LHCN-M2 (cell line): ENCODE measurements at places on chromosomes 12 and 14.

GRCh38 chr12:93059288-93059687 is 130.2 kb upstream of the EEA1 start:
- DNase-seq: no peak

DNA sequence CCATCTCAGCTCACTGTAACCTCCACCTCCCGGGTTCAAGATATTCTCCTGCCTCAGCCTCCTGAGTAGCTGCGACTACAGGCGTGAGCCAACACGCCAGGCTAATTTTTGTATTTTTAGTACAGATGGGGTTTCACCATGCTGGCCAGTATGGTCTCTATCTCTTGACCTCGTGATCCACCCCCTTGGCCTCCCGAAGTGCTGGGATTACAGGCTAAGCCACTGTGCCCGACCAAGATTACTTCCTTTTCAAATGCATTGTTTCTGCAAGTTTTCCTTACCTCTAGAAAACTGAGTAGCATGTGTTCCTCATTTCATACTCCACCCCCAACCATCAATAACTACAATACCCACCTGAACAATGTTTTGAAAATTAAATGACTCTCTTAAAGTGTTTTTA is 13.1 kb downstream of the ARF6 start:
- no peak for DNase-seq

DNA sequence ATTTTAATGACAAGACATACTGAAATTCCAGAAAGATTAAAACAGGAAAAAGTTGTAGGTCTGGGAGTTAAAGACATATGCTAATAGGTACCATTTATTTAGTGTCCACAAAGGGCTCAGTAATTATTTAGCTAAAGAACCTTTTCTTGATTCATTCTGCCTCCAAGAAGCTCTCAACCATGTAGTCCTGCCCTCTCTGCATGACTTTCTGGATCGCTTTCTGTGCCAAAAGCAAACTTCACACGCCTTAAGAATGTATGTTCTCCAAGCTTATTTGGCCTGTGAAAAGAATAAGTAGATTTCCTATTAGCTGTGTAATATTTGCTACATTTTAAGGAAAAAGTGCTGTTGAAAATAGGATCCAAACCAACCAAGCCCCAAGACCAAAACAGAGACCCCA is 291.7 kb downstream of the C12orf75 start:
- no peak for DNase-seq

DNA sequence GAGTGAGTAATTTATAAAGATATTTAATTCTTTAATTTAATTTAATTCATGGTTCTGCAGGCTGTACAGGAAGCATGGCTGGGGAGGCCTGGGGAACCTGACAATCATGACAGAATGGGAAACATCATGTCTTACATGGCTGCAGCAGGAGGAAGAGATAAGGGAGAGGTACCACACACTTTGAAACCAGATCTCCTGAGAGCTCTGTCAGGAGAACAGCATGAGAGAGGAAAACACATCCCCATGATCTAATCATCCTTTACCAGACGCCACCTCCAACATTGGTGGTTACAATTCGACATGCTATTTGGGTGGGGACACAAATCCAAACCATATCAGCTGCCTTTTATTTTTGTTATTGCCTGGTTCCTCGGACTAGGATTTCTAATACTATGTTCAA is 928.6 kb downstream of the TMEM121 start:
- no peak for DNase-seq

- DNase-seq: no peak
These were observed 103.4 kb downstream of the PLCZ1 start for GRCh38 chr12:18634382-18634781.

GRCh38 chr14:76844223-76844622 is 18.0 kb downstream of the LRRC74A start:
- DNase-seq: peak; percentile 26

GRCh38 chr12:49049566-49050224 is 10.9 kb downstream of the KMT2D start:
- peak; percentile 69 for DNase-seq

- no peak for DNase-seq
These were observed 25.4 kb downstream of the CD9 start for GRCh38 chr12:6225630-6226001.

- DNase-seq: no peak
These were observed 291.7 kb downstream of the NUAK1 start for GRCh38 chr12:105847068-105847467.

- DNase-seq: peak; percentile 63
These were observed 662 bp upstream of the ATP2A2 start for GRCh38 chr12:110280392-110280778.

DNA sequence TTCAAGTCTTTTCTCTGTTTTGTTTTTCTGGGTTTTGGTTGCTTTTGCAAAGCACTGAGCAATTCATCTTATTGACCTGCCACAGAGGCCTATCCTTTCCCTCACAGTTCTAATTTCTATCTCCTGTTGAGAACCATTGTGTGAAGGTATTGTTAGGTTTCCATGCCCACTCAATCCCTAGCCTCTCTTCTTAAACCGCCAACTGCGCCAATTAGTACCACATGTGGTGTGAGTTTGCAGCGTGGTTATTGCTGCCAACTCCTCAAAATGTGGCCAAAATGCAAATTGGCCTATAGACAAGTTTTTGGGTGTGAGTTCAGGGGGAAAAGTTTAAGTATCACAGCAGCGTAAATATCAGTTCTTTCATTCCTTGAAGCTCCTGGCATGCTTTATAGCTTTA is 232.6 kb downstream of the FLRT2 start:
- no peak for DNase-seq

DNA sequence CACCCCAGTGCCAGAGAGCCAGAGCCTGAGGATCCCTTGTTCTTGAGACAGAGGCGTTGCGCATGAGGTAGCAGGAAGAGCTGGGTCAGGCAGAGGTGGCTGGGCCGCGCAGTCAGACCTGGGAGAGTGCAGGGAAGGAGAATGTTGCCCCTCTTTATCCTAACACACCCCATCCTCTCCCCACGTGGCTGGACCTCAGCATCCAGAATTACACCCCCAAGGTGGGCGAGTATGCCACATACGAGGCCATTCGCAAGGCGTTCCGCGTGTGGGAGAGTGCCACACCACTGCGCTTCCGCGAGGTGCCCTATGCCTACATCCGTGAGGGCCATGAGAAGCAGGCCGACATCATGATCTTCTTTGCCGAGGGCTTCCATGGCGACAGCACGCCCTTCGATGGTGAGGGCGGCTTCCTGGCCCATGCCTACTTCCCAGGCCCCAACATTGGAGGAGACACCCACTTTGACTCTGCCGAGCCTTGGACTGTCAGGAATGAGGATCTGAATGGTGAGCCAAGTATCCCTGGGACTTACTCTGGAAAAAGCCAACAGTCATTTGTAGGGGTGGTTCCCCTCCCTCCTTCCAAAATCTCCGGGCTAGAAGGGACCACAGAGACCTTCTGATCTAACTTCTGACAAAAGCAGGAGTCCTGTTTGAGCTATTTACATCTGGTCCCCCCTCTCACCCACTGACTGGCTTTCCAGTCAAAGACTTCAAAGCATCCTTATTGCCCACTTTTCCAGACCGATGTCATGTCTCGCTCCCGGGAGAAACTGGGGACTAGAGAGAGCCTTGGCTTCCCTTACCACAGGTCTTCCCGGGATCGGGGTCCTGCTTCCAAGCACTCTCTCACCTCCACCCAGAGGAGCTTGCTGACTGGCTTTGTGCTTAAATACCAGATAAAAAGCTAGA is 6.1 kb downstream of the MMP14 start:
- DNase-seq: no peak

GRCh38 chr14:54140551-54140950 is 183.9 kb upstream of the BMP4 start:
- no peak for DNase-seq

- peak; percentile 96 for DNase-seq
These were observed 240.3 kb downstream of the ZFP36L1 start for GRCh38 chr14:68552602-68553001.

DNA sequence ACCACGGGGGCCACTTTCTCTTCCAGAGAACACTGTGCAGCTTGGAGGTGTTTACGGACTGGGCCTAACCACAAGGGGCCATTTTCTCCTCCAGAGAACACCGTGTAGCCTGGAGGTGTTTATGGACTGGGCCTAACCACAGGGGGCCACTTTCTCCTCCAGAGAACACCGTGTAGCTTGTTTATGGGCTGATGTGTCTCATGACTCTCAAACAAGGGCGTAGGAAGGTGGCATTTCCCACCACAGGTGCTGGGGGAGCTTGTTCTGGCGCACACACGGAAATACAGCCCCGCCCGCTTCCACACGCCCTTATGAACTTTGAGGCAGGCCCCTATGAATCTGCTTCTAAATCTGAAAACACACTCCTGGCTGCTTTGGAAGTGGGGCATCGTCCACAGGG is 174.6 kb upstream of the SFSWAP start:
- DNase-seq: no peak

DNA sequence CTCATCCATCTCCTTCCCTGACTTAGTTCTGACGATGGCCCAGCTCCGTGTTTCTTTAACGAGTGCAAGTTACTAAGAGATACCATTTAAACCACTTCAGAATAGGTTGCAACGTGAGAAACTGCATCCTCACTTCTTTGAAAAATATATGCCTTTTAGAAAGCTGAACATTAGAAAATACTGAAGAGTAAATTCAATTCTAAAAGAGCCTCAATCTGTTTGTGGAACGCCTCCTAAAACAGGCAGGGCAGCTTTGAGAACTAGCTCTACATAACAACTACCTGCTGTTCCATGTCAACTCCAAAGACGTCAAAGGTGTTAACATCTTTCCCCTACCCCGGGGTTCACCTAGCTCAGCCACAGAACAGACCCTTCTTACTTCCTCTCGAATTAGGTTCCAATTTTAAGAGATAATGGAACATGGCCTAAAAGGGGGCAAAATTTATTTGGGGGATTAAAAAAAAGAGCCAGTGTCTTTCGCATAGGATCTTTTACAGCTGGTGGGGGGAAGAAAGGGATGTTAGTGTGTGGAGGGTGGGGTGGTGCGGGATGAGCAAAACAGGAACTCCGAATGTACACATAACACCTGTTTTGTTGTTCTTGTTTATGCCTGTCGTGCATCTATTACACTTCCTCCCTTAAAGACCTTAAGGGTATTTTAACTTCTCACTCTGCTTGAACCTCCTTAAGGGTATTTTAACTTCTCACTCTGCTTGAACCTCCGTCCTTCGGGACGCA is 3.3 kb downstream of the BHLHE41 start:
- no peak for DNase-seq

GRCh38 chr12:110998971-110999370 is 78.6 kb upstream of the MYL2 start:
- no peak for DNase-seq

- peak; percentile 36 for DNase-seq
These were observed 903.6 kb upstream of the TMEM132C start for GRCh38 chr12:127363392-127363791.

DNA sequence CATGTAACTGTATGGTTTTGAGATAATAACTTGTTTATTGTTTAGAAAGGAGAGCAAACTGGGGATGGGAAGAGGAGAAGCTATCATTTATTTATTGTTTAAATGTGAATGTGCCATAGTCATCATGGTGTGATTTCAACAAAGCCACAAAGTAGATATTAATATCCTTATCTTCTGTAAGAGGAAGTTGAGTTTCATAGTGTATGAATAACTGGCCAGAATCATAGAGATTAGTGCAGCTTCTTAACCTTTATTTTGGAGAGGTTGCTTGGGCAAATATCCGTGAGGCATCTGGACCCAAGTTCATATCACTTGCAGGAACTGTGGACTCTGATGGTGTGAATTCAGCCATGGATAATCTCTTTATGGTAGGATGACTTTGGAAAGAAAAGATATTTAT is 26.8 kb upstream of the LYZ start:
- no peak for DNase-seq

GRCh38 chr14:66939409-66939808 is 249.8 kb upstream of the GARIN2 start:
- no peak for DNase-seq

DNA sequence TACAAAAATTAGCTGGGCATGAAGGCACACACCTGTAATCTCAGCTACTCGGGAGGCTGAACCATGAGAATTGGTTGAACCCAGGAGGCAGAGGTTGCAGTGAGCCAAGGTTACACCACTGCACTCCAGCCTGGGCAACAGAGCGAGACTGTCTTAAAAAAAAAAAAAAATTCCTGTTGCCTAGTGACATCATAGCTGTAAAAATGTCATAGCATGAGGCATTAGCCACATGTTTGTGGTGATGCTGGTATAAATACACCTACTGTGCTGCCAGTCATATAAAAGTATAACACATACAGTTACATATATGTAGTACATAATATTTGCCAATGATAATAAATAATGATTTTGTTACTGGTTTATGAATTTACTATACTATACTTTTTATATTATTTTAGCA is 22.2 kb downstream of the SLC41A2 start:
- no peak for DNase-seq

- DNase-seq: peak; percentile 76
These were observed 93.7 kb upstream of the EEA1 start for GRCh38 chr12:93022603-93023340.

GRCh38 chr12:117187421-117187820 is 2.8 kb downstream of the FBXO21 start:
- DNase-seq: no peak

GRCh38 chr12:92467886-92468285 is 234.9 kb upstream of the PLEKHG7 start:
- DNase-seq: peak; percentile 70

DNA sequence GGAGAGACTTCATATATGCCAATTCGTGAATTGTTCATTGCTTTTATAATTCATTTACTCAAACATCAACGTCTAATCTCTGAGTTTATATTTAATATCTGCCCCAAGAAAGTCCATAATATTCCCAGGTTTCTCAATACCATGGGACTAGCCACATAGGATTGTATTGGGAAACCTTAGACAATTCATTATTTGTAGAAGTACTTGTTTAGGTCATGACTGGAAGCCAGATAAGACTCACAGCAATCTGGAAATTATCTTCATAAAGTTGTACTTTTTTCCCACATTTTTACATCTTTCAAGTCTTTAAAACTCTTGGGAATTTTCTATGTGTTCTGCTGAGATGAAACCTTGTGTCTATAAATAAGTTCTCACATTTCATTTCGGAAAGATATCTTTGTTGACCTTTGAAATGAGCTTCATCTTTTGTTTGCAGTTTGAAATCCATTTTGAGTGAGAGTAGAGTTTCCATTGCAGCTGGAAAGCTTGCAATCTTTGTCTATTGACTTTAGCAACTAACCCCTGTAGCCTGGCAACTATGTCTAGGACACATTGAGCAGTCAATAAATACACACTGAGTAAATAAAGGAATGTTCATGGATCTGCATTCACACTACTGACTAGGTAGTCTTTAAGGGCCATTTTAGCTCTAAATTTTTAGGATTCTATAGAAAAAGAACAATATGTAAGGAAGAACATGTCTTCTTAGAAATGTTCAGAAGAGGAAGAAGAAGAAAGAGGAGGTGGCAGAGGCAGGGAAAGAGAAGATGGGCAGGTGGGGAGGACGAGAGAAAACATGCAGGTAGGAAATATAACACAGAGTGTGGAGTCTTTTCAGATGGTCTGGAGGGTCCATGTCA is 154.4 kb downstream of the LRIG3 start:
- peak; percentile 36 for DNase-seq

GRCh38 chr12:115341442-115341841 is 657.5 kb upstream of the TBX3 start:
- DNase-seq: peak; percentile 71

- DNase-seq: peak; percentile 100
These were observed 60.2 kb upstream of the FERMT2 start for GRCh38 chr14:53011053-53011462.
